Activated T-cell treated with anti-CD3 and anti-CD28 coated beads for 1 hour (primary cell): ENCODE measurements at places on chromosomes 3 and 15.

GRCh38 chr3:19250959-19251610, 102.8 kb downstream of the KCNH8 start:
- no peak for DNase-seq

- DNase-seq, result no peak
Observed at GRCh38 chr15:73326157-73326556, 42.6 kb downstream of the HCN4 start.

DNA sequence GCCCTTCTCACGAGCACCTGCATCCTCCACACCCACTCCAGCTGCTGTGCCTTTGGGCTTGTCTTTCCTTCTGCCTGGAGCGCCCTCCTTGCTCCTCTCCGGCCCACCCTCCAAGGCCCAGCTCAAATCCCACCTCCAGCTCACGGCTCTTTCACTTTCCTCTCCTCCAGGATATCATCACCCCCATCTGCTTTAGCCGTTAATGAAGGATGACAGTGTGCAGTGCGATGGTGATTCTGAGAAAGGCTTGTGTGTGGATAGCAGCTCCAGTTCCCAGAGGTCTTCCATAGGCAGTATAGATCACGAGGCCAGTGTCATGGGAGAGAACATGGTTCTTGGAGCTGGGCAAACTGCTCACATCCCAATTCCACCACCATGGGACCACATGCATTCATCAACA, 237.4 kb downstream of the TLE3 start:
- DNase-seq, result no peak

DNA sequence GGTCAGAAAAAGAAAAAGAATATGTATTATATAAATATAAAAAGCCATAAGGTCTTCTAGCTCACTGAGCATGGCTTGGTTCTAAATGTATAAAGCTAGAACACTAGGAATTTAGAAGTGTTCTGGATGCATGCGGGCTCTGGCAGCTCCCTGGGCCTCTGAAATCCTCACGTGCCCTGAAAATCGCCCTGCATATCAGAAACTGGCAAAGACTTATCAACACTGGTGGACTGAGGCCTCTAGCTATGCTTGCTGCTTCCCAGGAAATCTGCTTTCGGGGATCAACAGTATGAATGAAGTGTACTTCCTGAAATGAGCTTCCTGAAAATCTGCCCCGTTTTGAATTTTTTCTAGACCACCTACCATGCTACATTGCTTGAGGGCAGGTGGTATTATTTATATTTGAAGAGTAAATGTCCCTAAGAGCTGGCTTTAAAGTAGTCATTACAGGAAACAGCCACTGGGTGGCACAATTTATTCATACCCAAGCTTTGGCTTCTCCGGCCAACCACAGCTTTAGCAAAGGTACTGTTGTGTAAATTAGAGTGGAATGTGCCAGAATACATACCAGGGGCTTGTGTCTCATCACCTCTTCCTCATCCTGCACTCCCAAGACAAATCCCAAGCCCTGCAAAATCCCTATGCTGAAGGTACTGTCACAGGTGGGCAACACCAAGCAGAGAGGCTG, 17.7 kb downstream of the CRTAP start:
- DNase-seq, result no peak

- DNase-seq, result no peak
Observed at GRCh38 chr3:131393868-131394267, 12.3 kb downstream of the NUDT16 start.

DNA sequence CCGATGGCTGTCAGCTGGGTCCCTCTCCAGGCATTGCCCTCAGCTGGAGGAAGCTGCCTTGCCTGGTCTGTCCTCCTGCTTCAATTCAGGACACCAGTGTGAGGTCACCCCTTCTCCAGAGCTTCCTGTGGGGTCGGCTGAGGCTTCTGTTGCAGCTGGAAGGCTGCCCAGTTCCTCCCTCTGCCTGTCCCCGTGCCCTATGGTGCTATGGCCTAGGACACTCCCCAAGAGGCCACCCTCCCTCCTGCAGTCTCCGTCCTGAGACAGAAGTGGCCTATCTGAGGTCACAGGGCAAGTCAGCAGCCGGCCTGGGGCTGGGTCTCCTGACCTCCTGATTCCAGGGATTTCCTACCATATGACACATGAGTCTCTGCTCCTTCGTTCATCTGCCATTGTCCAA, 57.9 kb downstream of the RASGRF1 start:
- no peak for DNase-seq

- no peak for DNase-seq
Observed at GRCh38 chr3:48748754-48749153, 31.7 kb upstream of the IP6K2 start.

DNA sequence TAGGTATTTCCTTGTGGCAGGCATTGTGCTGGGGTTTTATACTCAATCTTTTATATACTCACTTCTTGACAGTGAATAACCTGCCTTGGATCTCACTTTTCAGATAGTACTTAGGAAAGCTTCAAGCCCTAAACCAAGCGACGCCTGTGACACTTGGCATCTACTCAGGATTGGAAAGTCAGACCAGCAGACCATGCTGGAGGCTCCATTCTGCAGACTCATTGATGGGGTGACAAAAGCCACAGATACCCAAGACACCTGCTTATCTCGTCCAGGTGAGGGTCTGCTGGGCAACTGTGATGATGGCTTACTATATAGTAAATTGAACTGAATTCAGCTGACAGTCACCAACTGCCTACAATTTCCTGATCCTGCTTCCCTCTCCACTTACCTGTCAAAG, 79.4 kb upstream of the MRPS22 start:
- no peak for DNase-seq

- DNase-seq, result no peak
Observed at GRCh38 chr3:111362381-111363009, 179.5 kb upstream of the CD96 start.

- no peak for DNase-seq
Observed at GRCh38 chr15:53808058-53808706, 48.7 kb upstream of the WDR72 start.

- no peak for DNase-seq
Observed at GRCh38 chr3:165446555-165446954, 250.4 kb upstream of the SLITRK3 start.

DNA sequence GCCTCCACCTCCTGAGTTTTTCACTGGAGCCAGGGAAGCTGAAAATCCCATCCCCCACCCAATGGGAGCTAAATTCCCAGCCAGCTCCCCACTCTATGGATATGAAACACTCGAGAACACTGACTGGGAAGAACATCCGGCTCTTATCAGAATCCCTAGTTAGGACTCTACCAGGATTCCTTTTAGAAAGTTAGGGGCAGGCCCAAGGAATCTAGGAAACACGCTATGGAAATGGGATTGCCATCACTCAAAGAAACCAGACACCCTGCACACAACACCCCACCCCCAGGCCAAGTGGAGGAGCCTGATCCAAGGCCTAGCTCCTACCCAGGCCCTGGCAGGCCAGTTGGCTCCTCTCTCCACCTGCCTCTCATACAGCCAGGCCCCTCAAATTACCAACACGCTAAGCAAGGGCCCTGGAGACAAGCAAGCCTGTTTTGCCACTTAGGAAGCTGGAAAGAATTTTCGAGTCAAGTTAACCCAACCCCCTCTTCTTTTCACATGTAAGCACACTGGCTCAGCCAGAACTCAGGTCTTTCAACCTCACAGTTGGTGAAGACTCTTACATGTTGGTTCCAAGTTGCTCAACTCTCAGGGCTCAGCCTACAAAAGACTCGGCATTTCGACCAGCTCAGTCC, 75.5 kb downstream of the RBPMS2 start:
- DNase-seq, result no peak

DNA sequence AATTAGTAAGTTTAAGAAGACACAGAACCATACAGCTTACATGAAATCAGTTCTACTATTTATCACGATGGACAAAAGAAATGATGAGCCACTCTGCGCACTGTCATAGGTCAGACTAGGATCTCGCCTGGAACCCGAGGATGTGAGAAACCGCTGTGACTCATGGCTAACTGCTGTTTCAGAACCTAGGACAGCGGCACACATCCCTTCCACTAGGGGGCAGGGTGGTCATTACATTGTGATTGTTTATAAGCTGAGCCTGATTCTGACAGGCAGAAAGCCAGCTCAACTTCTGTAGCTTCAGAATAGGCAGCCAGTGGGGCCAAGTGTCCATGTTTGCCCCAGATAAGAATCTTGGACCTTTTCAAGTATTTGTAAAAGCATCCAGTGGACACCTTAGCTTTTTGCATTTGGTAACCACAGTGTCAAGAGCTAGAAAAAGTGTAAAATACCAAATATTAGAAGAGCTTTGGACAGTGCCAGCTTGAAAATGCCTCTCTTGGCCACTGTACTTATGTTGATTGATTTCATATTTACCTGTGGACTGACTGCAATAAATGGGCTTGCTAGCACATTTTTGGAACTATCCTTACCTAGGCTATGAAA, 115.8 kb downstream of the KBTBD8 start:
- peak; percentile 69 for DNase-seq

GRCh38 chr3:58585005-58585786, 8.0 kb upstream of the FAM107A start:
- peak; percentile 18 for DNase-seq

DNA sequence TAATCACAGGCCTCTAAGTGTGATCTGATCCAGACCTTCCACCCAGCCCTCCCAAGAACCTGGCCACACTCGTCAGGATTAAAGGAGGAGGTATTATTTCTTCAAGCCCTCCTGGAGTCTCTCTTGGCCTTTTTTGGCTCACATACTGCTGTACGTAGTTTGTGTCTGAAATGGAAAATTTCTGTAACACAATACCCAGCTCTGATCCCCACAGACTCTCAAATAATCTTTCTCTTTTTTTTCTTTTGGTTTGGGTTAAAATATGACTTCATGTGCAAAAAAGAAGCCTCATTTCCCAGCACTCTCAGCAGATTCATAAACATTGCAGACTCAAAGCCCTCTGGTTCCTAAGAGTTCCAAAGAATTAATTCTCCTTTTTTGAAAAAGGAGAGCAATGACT, 96.5 kb upstream of the PHLDB2 start:
- DNase-seq, result no peak

GRCh38 chr15:88704791-88705768, 66.3 kb downstream of the ISG20 start:
- DNase-seq, result no peak

DNA sequence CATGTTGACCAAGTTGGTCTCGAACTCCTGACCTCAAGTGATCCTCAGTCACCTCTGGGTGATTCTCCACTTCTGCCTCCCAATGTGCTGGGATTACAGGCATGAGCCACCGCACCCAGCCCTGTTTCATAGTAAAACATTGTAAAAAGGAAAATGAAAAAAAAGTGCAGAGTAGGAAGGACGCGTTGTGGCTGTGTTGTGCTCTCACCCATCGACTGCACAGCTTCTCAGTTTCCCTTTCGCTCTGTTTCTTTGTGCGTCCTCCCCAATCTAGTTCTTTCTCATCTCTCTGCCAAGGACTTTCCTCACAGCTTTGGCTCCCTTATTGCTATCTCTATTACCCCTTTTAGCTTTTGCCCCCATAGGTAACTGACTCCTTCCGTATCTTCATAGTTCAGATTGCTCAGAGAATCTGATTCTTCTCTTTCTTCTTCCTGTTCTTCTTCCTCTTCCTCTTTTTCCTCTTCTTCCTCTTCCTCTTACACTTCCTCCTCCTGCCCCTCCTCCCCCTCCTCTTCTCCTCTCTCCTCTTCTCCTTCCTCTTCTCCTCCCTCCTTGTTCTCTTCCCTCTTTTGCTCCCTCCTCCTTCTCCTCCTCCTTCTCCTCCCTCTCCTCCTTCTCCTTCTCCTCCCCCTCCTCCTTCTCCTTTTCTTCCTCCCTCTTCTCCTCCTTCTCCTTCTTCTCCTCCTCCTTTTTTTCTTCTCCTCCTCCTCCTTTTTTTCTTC, 81.1 kb upstream of the VGLL4 start:
- DNase-seq, result no peak

DNA sequence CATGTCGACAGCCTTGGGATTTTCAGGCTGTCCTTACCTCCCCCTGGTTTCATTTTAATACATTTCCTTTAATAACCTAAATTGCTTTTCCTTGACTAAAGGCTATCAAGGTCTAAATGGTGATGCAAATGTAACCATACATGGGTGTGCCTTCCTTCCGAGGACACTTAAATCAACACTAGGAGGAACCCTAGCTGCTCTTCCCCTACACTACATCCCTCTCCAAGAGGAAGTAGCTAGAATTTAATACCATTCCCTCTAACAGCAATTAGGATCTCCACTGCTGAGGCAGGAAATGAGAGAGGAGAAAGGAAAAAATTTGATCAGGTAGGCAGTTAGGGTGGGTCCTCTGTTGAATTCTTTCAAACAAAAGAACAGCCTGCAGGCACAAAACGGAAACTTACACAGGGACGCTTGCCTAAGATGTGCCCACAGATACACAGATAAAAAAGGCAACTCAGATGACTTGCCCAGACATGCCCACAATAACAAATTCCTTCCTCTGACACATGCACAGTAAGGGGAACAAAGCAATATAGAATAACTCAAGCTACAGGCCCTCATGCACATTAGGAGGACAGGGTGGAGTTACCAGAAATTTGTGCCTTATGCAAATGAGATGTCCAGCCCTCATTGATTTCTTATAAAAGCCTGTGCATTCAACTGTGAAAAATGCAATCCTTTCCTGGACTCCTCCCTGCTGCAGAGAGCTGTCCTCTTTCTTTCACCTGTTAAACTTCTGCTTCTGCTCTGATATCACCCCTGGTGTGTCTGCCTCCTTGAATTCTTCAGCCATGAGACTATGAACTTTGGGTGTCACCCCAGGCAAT, 1024.4 kb upstream of the CADM2 start:
- DNase-seq, result no peak

GRCh38 chr3:105353485-105354161, 13.1 kb upstream of the ALCAM start:
- DNase-seq, result no peak

- no peak for DNase-seq
Observed at GRCh38 chr3:127984241-127984975, 67.8 kb upstream of the SEC61A1 start.

GRCh38 chr3:132326251-132326650, 9.0 kb downstream of the ACP3 start:
- DNase-seq, result no peak
